ENCODE measurements at places on chromosomes 3 and 15.

DNA sequence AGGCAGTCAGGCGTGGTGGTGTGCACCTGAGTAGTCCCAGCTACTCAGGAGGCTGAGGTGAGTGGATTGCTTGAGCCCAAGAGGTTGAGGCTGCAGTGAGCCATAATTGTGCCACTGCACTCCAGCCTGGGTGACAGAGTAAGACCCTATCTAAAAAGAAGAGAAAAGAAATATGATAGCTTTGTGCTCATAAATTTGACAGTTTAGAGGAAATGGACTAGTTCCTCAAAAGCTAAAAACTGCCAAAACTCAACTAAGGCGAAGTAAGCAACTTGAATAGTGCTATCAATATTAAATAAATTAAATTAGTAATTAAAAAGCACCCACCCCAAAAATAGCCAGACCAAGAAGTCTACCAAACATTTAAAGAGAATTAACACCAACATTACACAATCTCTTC, 24.5 kb upstream of the SLC15A2 start:
- DNase-seq, result no peak

- no peak for DNase-seq
Observed at GRCh38 chr3:65195211-65196006, 507.6 kb upstream of the ADAMTS9 start.

DNA sequence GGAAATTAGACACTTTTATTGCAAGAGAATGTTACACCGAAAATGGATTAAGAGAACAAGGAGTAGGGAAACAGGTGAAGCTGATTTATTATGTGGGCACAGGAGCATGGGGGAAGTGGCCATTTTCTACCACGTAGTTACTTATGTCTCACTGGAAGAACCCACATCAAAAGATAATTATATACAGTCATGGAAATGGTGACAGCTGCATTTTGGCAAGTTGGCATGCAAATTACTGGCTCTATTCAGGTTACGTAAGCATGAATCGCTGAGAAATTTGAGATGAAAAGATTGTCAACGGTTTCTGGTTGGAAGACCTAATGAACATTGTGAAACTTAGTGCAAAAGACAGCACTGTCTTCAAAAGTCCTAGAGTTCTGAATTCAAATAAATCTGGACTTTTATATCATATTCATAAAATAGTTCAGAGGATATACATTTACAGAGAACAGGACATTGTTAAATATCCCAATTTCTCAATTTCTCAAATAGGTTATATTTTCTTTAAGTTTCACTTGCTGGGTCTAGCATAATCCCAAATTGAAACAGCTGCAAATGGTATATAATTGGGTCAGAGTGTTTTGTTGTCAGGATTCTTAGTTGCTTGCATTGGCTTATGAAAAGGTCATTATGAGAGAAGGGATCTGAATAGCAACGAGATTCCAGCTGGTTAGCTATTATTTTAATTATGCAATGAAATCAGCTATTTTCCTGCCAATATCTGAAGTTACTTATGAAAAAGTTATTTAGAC, 567.8 kb downstream of the ZPLD1 start:
- no peak for DNase-seq

GRCh38 chr3:81742581-81742980, 18.9 kb downstream of the GBE1 start:
- DNase-seq, result no peak

GRCh38 chr3:56954125-56954524, 106.3 kb upstream of the SPATA12 start:
- DNase-seq, result no peak

DNA sequence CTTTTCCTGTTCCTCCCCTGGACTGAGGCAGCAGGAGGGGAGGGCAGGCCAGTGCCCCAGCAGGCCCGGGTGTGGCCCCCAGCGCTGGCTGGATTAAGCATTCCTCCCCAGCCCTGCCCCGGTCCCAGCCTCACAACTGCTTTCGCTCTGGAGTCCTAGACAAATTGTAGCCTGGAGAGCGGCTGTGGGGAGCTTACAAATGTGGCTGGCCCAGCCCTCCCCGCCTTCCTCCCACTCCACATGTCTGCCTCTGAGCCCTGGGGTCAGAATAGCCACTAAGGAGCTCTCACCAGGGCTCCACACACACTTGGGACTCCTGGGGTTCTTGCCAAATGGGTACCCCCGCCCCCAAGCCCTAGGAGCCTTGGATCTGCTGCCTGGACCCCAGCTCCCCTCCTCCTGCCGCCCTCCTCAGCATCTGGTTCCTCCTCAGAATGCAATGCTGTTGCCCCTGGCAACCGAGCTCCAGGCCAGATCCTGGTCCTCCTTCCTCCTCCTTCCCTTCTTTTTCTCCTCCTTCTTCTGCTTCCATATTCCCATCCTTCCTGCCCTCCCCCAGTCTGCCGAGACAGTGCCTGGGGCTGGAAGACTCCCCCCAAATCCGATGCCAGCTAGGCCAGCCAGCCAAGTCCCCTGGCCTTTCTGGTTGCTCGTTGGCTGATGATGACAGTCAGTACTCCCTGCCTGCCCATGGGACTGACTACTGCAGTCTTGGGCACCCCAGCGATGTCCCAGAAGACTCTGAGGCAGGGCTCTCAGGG, 91.1 kb downstream of the LINGO1 start:
- no peak for DNase-seq

- no peak for DNase-seq
Observed at GRCh38 chr3:10817506-10817905, 1.5 kb downstream of the SLC6A11 start.

DNA sequence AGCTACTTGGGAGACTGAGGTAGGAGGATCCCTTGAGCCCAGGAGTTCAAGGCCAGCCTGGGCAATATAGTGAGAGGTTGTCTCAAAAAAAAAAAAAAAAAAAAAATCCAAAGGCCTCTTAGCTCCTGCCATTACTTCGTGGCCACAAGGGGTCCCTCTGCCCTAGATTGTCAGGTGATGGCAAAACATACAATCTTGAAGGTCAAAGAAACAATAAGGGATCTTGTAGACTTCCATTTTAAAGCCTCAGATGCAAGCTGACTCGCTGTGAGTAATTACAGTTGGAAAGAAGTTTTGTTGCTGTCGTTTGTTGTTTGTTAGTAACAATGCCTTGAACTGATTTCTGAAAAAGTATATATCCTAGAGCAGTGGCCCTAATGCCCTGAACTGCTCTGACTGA, 55.9 kb upstream of the PLCL2 start:
- DNase-seq, result peak; percentile 78

- no peak for DNase-seq
Observed at GRCh38 chr3:97928986-97929385, 43.2 kb downstream of the RIOX2 start.

GRCh38 chr3:126494204-126494969, 18.7 kb upstream of the ZXDC start:
- DNase-seq, result no peak

GRCh38 chr3:79405183-79405582, 362.6 kb downstream of the ROBO1 start:
- no peak for DNase-seq

GRCh38 chr3:73743551-73743950, 118.8 kb upstream of the PDZRN3 start:
- no peak for DNase-seq

GRCh38 chr3:168914662-168915061, 748.9 kb downstream of the MECOM start:
- no peak for DNase-seq

DNA sequence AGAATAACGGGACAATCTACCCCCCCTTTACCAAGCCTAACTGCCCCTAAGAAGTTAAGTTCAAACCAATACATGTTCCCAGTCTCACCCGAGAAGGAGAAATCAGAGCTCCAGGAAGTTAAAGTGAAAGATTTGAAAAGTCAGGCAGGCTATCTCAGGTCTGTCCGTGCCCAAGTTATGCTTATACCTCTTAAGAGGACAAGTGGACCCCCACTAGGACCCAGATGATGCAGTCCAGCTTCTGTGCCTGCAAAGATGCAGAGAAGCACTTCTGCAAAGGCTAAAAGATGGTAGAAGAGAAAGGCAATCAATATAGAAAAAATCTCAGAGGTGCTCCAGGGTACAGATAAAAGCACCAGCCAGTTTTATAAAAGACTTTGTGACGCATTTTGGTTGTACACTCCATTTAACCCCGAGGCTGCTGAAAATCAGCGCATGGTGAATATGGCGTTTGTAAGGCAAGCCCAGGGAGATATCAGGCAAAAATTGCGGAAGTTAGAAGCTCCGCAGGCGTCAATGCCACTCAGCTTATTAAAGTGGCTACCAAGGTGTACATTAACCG, 9.8 kb upstream of the SLC9C1 start:
- peak; percentile 38 for DNase-seq

- DNase-seq, result no peak
Observed at GRCh38 chr15:64772488-64772887, 2.9 kb downstream of the RBPMS2 start.
